ENCODE measurements at places on chromosomes 3 and 15.

- DNase-seq = no peak
These were observed 229.3 kb upstream of the MCTP2 start for GRCh38 chr15:94002041-94002440.

DNA sequence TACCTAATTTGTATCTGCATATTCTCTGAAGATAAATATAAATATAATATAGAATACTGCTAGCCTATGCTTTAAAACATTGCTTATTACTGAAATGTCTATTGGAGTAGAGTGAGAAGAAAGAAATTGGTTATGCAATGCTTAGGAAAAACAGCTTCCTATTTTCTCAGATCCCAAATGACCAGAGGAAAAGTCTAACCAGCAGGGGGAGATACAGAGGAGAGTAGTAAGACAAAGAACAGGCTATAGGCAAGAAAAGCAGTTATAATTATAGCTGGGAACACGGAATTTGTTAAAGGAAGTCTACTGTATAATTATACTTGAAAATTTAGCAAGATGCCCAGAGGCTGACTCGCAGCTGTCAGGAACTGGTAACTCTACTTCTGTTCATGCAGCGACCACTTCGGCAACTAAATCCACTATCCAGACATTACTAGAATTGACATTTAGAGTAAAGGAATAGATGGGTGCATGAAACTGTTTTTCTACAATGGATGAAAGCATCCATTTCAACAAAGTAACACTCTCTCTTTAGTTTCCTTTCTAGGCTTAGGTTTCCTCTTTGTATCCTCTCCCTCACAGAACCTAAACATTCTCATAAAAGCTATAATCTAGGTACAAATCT is 97.2 kb downstream of the TBC1D5 start:
- no peak for DNase-seq

- no peak for DNase-seq
These were observed 55.8 kb downstream of the ADCY5 start for GRCh38 chr3:123392871-123393620.

DNA sequence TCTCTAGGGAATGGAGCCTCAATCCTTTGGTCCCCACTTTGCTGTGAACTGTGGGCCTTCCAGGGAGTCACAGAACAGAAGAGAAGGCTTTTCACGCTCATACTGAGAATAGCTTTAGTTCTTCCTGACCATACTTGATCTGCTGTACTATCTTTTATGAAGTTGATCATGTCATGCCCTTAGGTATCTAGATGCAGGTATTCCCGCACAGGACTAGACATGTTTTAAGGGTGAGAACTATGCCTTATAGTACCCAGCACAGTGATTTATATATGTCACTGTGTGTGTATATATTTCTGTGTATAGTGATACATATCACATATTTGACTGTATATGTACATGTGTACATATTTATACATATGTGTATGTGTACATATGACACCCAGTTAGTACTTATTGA is 358.4 kb upstream of the SEMA6D start:
- no peak for DNase-seq

DNA sequence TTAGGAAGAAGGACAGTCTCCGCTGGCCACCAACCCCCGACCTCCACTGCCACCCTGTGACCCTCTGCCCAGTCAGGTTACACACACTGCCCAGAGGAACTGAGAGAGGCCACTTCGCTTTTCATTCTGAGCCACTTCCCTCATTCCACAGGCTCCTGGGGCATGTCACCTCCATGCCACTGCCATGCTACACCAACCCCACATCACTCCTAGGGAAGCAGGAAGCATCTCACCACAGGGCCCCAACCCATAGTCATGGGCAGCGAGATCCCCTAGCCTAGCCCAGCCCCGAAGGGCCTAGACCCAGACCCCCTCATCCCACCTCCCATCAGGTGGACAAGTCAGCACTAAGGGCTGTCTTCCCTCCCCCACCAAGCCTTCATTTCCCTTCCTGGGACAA is 1.4 kb downstream of the PLCB2 start:
- no peak for DNase-seq

GRCh38 chr3:17942856-17943255 is 200.4 kb upstream of the TBC1D5 start:
- no peak for DNase-seq

- no peak for DNase-seq
These were observed 96.7 kb upstream of the MYZAP start for GRCh38 chr15:57495041-57495440.

DNA sequence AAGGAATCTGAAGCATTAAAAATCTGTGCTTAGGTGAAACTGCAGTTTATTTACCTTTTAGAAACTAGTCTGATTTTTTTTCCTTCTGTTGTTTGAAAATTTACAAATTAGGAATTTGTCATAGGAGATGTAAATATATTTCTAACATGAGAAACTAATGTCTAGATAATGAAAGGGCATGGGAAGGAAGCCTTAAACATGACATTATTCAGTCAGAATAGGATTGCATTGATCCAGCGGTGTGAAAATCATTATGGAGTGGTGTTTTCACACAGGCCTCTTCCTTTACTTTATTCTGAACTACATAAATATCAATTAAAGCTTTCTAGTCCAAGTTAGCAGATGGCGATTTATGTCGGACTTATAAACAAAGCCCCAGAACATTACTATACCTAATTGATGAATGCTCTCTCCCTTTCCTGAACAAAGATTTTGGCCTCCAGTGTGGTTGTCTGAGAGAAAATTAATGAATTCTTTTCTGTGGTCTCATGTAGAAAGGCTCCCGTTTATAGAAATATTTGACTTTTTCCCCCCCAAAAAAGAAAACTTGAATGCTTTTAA is 37.9 kb downstream of the FNDC3B start:
- DNase-seq = no peak

- DNase-seq = no peak
These were observed 956 bp downstream of the FGF12 start for GRCh38 chr3:192726385-192726784.

- no peak for DNase-seq
These were observed 722.6 kb downstream of the FHIT start for GRCh38 chr3:60528651-60529050.

DNA sequence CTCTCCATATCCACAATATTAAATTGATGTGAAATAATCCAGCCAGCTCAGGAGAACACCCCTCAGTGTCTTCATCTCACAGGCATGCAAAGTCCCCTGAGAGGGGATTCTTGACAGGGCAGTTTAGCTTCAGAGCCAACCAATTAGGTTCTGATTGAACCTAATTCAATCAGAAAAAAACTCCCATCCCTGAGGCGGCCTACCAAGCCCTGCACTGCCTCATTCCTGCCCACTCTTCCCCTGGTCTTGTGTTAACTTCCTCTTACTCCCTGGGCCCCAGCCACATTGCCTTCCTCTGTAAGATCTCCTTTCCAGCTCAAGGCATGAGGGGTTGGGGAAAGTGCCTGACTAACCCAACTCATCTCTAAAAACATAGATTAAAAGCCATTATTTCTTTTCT is 46.1 kb downstream of the FRMD4B start:
- no peak for DNase-seq

DNA sequence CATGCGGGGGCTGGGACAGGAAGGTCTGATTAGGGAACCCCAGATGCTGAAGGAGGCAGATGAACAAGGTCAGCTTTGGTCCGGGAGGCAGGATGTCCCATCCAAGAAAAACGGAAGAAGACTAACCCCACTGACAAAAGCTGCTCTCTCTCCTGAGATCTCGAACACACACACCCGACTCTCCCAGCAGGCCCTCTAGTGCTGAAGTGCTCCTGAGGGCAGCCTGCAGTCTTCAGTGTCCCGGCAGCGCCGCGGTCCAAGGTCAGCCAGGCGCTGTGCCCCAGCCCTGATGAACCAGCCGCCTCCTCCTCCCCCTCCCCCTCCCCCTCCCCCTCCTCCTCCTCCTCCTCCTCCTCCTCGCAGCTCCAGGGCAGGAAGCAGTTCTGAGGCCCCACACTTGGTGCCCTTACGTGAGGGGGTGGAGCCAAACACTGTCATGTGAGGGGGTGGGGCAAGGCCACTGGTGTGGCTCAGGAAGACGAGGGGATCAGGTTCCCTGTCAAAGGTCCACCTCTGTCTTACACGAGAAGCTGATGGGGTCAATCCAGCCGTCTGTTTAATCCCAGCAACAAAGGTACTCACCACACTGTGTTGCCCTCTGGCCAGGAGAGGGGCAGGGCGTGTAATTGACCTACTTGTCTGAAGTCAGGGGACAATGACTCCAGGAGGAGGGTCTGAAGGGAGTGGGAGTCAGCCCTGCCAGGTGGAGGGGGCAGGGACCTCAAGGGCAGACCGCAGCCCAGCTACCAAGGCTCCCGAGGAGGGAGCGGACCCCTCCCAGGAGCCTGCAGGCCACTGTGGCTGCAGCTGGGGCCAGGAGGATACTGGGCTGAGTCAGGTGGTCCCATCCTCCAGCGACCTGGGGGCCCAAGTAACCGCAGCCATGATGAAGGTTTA is 34.3 kb downstream of the PRR23E start:
- peak; percentile 62 for DNase-seq

GRCh38 chr15:39869858-39870515 is 50.1 kb downstream of the GPR176 start:
- DNase-seq = no peak

DNA sequence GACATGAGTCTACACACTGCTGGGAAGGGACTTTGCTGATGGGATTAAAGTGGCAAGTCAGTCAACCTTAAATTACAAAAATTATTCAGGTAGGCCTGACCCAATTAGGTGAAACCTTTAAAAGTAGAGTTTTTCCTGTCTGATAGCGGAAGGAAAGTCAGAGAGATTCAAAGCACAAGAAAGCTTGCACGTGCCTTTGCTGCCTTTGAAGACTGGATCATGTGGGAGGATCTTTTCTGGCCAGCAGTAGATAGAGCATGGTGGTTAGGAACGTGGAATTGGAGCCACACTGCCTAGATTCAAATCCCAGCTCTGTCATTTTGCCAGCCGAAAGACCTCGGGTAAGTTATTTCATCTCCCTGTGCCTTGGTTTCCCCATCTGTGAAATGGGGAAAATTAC is 265.8 kb upstream of the PROK2 start:
- no peak for DNase-seq

DNA sequence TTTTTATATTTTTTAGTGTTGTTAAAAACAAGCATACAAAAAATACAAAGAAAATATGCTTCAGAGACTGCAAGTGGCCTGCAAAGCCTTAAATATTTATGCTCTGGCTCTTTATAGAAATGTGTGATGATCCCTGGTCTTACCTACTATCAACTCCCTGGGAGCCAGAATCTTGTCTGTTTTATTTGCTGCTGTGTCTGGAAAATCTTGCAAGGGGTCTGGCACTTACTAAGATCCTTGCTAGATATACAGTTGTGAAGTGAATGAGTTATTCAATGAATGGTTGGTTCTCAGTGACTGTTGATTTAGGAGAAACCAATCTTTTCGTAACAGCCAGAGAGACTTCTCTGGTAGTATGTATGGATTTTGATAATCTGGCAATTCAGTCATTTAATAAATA is 521.0 kb upstream of the CFAP20DC start:
- DNase-seq = no peak

- no peak for DNase-seq
These were observed 34.7 kb upstream of the RBP1 start for GRCh38 chr3:139574026-139574947.

DNA sequence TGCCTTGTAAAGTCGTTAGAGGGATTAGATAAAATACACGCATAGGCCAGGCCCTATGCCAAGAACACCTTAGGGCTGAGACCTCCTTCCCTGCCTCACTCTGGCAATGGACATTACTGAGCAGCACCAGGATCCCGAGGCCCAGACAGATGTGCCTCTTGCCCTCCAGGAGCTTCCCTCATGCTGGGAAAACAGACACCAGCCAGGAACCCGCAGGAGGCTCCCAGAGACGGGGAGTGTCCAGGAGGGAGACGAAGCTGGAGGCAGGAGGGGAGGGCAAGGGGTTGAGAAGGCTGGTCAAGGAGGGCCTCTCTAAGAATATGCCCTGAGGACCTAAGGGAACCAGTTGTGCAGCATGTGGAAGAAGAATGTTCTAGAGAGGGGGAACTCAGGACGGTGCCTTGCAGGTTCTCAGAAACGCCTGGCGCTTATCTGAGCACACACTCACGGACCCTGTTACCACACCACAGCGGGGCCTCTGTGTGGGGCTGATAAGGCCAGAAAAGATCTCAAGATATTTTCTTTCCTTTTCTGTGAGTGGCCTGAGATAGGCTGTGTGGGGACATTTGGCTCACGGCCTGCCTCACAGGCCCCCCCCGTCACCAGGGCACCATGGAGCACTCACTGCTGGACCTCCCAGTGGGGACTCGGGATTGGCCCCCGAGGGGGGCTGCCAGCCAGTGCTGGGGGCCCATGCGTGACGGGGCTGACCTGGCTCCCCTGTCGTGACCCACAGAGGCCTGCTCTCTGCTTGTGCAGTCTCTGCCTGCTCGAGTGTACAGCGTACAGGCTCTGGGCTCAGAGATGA is 22.0 kb upstream of the CYP11A1 start:
- peak; percentile 85 for DNase-seq

- DNase-seq = no peak
These were observed 104.6 kb upstream of the SLC6A6 start for GRCh38 chr3:14297784-14298236.

GRCh38 chr15:81184188-81184587 is 12.5 kb upstream of the IL16 start:
- no peak for DNase-seq

GRCh38 chr3:41716471-41716870 is 245.4 kb downstream of the ULK4 start:
- no peak for DNase-seq

DNA sequence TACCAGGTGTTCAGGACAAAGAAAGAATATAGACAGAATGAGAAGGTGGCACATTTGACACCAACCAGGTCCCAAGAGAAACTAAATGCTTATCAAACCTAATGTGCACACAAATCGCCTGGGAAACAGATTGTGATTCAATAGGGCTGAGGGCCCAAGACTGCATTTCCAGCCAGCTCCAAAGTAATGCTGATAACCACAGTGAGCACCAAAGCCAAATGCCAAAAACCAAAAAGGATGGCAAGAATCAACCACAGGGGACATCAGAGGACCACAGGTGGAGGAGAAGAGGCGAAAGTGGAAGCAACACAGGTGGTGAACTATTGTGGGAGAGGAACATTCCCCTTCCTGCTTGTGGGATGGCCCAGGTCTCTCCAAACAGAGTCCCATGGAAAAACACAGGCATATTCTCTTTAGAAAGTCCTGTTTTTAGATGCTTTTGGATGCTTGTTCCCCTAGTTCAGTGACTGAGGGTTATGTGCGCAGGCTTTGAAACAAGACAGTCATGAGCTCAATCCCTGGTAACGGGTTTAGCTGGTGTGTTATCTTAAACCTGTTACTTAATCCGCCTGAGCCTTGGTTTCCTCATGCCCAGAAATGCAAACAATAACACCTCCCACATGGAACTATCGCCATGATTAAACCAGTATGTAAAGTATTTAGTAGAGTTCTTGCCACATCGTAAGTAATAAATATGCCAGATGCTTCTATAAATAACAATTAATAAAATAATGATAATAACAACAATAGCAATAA is 241.7 kb downstream of the ATP8B4 start:
- DNase-seq = no peak

Data from islet precursor cell (in vitro differentiated cells).